ENCODE measurements at places on chromosomes 7 and 10.

DNA sequence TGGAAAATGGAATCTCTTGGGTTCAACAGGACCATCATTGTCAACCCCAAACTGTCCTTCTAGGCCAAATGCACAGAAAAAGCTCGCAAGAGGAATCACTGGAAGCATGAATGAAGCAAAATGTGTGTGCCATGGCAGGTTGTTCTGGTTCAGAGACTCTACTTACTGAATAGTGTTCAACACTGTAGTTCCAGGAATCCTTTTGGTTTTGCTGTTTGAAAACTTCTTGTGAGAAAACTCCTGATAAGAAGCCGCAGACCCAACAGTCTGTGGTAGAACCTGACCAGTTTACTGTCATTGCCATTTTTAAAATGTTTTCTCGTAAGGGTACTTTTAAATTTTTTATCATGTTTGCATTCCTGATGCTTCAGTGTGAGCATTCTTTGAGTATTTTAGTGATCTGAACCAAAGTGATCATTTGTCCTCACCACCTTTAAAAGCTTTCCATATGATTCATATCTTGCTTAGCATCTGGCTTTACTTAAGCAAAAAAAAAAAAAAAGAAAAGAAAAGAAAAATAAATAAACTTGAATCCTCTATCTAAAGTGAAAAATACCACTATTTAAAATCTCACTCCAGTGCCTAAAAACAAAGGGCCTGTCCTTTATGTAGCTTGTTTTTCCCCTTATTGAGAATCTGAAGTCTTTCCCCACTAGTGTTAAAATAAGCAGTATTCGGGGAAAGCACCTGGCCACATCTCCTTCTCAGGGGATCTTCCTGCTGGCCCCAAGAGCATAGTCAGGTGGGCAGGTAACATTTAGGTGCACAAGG, 92.4 kb downstream of the WNT2 start:
- no peak for DNase-seq

- DNase-seq, result no peak
These were observed 46.5 kb upstream of the GLI3 start for GRCh38 chr7:42283553-42283952.

DNA sequence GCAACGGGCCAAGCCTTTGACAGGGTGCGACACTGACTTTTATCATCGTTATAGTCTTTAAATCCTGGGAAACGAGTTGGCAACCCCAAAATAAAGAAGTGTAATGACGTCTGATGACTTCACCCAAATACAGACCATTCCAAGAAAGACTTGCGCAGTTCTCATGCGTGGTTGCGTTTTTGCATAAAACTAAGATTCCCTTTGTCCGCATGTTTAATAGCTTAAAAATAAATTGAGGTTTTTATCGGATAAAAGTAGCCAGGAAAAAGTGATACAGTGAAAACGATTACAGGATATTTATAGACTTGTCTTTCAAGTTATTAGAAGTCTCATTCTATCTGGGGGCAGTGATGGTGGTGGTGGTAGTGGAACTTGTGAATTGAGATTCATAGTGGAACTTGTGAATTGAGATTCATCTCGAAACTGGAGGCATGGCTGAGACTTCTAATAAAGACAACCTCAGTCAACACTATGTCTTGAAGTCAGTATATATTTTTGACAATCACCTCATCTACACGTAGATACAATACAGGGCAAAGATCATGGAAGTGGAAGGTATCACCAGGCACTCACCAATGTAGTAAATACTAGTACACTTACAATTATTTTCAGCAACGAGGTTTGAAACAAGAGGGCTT, 1.2 kb upstream of the NAMPT start:
- DNase-seq, result no peak

- DNase-seq, result no peak
These were observed 233.6 kb downstream of the PRPF18 start for GRCh38 chr10:13820119-13820963.

- no peak for DNase-seq
These were observed 490.0 kb downstream of the GATA3 start for GRCh38 chr10:8544500-8544899.

DNA sequence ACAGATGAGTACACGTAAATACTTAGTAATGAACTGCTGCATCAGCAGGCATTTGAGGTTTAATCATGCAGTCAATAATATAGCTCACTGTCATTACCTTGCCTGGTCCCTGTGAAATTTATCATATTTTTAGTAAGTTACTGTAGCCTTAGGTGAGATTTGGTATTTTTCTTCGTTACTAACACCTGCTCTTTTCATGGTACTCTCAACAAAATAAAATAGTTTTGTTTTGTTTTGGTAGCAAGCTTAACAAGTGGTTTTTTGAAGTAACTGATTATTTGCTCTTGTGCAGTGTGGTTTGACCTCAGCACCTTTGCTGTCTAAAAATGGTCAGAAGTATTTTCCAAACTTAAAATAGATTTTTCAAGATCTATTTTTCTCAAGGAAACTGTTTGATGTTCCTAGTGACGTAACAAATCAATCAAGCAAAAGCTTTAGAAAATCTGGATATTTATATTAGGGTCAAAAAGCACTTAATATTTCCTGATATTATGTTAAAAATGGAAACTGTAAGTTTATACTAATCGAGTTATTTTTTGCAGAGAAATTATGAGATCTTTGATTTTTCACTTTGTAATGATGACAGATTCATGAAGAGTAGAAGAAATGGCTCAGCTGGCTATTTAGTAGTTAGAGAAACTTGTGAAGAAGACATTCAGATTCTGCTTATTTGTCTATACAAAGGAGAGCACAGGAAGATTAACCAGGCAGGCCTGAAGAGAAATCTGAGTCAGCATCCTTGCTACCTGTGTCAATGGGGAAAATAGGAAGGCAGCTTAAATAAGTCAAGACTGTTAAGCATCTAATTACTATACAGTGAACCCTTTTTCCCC, 21.0 kb upstream of the RPA3 start:
- DNase-seq, result no peak

GRCh38 chr7:97090761-97091353, 26.6 kb upstream of the SDHAF3 start:
- DNase-seq, result no peak

- no peak for DNase-seq
These were observed 142.2 kb upstream of the SEMA3A start for GRCh38 chr7:84336766-84337165.

- DNase-seq, result no peak
These were observed 248.1 kb downstream of the ABCA13 start for GRCh38 chr7:48419401-48419800.

DNA sequence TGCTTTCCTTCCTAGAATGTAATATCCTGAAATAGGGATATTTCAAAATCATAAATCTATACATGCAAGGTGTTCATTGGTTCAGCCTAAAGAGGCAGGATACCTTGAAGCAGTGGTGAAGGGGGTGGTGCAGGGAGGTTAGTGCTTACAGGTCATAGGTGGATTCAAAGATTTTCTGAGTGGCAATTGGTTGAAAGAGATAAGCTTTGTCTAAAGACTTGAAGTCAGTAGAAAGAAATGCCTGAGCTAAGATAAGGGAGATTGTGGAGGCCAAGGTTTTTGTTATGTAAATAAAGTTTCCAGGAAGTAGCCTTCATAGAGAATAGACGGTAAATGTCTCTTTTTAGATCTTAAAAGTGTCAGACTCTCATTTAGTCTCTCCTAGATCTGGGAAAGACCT, 741.2 kb upstream of the ZWINT start:
- no peak for DNase-seq

DNA sequence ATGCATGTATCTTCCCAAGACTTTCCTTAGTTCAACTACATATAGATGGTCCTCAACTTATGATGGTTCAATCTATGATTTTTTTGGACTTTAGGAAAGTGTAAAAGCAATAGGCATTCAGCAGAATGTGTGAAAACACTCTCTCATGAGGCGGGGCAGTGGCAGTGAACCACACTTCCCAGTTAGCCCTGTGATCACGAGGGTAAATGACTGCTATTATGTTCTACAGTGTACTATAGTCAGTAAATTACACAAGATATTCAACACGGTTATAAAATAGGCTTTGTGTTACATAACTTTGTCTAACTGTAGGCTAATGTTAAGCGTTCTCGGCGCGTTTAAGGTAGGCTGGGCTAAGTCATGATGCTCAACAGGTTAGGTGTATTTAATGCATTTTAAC, 169.3 kb downstream of the AMPH start:
- DNase-seq, result no peak

GRCh38 chr7:9981742-9982349, 991.8 kb upstream of the PHF14 start:
- DNase-seq, result no peak

GRCh38 chr7:1027242-1028043, 16.9 kb upstream of the GPR146 start:
- DNase-seq, result no peak

GRCh38 chr10:44951576-44952226, 7.9 kb upstream of the RASSF4 start:
- DNase-seq, result no peak

DNA sequence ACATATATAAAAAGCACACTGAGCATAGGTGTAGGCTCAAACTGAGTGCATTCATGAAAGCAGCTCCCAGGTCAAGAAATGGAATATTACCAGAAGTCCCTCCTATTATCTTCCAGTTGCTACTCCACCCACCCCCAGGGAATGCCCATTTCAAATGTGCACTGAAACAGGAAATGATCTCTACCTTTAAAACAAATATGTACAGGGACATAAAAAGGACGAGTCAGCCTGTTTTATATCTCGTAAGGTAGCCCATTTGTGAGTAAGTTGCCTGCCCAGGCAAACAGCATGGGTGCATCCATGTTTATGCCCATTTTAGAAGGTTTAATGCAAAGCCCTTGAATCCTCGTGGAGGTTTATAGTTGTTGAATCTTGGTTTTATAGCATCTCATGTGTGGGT, 10.4 kb downstream of the FFAR4 start:
- DNase-seq, result no peak

DNA sequence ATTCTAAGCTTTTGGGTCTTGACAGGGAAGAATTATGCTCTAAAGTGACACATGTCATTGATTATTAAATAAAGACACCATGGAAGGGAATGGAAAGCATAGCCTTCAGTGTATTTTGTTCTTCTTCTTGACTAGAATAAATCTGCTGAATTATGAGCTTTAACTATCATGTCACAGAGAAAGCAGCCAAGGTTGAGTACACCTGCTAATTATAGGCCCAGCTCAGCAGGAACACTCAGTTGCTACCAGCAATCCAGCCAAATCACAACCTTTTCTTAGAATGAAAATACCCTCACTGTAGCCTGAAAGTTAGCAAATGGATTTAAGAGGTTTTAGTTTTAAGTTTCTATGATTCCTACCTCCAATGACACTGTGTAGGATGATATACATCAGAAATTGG, 225.3 kb upstream of the RHOBTB1 start:
- DNase-seq, result no peak

DNA sequence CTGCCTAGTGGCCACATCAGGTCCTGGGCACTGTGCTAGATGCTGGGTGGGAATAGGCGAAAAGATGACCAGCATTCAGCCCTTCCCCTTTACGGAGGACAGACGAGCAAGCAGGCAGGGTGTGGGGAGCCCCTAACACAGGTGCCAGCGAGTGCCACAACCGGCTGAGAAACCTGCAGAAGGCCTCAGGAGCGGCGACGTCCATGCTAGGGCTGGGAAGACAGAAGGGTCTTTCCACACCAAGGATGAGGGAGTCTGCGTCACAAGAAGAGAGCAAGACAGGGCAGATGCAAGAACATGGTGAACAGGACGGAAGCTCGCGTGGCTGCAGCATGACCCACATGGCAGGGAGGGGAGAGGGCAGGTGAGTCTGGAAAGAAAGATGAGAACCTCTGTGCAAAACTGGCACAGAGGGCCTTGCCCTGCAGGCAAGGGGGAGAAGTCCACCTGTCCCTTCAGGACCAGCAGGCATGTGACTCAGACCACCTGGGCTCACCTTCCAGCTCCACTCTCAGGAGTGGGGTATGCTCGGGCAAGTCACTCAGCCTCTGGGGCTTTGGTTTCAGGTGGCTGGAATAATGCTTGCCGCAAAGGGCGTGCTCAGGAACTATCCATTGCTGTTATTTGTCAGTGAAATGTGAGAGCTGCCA, 36.6 kb downstream of the KCNH2 start:
- no peak for DNase-seq

- no peak for DNase-seq
These were observed 671 bp upstream of the PAPSS2 start for GRCh38 chr10:87658858-87659555.

DNA sequence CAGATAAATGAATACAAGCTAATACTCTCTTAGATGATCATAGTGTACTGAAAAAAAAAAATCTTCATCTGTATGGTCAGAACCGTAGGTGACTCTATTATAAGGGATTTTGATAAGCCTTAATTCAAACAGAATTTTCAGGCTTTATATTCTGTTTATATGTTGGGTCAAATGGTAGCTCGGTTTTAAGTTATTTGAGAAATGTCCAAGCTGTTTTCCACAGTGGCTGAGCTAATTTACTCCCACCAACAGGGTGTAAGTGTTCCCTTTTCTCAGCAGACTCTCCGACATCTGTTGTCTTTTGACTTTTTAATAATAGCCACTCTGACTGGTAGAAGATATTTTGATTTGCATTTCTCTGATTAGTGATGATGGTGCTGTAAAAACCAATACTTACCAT, 328.8 kb upstream of the MAGI2 start:
- no peak for DNase-seq

GRCh38 chr10:10811562-10811961, 206.1 kb upstream of the CELF2 start:
- no peak for DNase-seq

DNA sequence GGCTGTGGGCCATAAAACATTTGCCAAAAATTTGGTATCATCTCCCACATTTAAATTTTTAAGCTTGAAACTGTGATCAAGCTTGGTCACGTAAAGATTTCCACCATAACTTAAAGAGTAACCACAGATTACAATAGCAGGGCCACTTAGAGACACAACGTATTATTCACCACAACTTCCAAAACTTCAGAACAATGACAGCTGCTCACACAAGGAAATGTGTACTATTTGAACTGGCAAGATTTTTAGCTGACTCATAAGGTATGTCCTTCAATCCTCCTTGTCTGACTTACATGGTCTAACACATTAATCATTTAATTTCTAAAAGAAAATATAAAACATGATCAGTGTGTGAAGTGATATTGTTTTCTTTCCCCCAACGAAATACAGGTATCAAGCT, 234.5 kb downstream of the PARD3 start:
- DNase-seq, result no peak

- peak; percentile 73 for DNase-seq
These were observed 118.7 kb upstream of the GDF10 start for GRCh38 chr10:47181052-47181849.

DNA sequence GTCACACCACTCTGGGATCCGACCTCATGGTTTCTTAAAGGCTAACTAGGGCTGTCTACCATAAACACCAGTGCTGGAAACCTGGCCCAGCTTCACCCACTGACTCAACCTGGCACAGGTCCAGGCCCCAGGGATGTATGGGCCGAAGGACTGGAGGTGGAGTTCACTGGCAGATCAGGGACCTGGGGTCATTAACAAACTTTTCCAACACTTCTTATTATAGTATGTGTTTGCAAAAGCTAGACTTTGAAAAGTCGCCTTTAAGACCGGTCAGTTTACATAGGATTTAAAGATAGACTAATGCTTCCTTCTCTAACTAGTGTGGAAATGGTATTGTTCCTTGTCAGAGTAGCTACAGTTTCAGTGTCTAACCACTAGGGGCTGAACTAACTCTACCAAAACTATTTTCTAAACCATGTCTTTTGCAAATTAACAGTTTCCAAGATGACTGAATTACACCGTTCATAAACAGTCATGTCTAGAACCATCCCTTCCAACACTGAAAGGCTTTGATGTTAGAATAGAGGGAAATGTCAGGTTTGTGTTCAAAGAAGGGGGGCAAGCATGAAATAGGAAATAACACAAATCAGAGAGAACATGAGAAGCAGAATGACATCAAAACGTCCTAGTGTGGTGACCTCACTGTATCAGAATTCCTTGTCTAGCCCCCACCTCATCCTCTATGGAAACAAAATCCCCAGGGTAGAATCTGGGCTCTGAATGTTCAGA, 29.7 kb downstream of the STN1 start:
- DNase-seq, result peak; percentile 55

Data from lower leg skin (tissue), 4 donors.